Stimulated activated CD4-positive, alpha-beta T cell treated with anti-CD3 and anti-CD28 coated beads, Interleukin-1b, Interleukin-23, amount 100 ng/mL, for 24 hours (primary cell): ENCODE measurements at places on chromosomes 2 and 18.

- DNase-seq = no peak
Observed at GRCh38 chr18:57807336-57808117, 4.4 kb upstream of the ATP8B1 start.

- DNase-seq = no peak
Observed at GRCh38 chr18:49112031-49112430, 161.3 kb upstream of the SMAD7 start.

DNA sequence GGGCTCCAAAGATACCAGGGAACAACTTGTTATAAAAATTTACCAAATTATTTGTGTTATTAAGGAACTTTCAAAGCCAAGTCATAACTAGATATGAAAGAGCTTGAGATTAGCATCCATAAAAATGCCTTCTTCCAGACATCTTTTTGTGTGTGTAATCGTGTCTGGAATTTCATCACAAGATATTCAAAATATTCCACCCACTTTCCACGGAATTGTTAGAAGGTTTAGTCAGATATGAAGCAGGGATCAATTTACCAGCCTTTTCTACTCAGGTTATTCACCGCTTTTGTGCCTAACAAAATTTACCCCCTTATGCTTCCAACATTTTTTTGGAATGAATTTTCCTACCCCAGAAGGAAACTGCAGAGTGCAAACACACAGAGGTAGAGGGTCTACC is 130.2 kb upstream of the ACVR2A start:
- DNase-seq = no peak

DNA sequence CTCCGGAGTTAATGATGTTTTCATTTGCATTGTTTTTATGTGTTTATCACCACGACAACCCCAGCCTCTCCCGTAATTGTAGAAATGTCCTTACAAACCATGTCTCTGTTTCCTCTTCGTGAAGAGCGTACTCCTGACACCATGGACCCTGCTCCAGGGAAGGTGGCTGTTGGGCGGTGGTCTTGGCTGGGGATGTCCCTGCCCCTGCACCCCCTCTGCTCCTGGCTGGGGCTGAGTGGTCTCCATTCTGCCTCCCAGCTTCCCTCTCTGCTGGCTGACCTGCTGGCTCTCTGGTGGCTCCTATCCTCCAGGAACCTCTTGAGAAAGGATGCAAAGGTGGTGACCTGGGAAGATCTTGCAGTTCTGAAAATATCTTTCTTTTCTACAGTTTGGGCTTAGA is 81.1 kb downstream of the ASB1 start:
- DNase-seq = no peak

GRCh38 chr18:26503382-26503781 is 45.0 kb downstream of the KCTD1 start:
- DNase-seq = no peak

DNA sequence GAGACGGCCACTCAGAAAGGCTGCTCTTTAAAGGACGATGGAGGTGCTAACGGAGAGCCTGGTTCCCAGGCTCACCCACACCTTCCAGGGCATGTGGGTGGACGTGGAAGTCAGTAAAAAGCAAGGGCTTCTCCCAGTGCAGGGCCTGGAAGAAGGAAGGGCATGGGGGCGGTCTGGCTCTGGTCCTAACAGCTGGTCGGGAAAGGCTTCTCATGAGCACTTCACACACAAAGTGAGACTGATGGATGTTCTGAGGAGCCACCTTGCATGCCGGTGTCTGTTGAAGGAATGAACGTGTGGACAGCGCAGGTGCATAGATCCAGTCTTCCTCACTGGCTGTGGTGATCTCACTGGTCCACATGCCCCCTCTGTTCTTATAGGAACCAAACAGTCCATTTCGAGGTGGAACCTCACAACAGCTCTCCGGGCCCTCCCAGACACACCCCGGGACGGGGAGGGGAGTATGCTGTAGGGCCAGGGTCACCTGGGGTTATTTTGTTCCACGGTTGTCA is 90.6 kb upstream of the UXS1 start:
- DNase-seq = no peak

GRCh38 chr18:9323750-9324445 is 10.7 kb upstream of the TWSG1 start:
- DNase-seq = no peak

DNA sequence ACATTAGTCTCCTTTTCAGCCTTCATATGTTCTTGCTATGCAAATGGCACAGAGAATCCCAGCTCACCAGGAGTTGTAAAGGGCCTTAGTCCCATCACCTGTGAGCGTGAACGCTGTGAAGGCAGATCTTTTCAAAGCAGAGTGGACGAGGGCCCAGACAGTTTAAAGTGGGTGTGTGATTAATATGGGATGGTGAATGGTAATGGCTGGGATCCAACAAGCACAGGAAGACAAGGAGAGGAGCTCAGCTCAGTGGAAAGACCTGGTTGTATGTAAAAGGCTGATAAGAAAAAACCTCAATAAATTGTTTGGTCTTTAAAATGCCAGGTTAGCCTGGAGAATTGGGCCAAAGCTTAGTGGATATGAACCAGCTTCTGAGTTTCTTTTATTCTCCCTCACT is 326.2 kb downstream of the NYAP2 start:
- DNase-seq = no peak

DNA sequence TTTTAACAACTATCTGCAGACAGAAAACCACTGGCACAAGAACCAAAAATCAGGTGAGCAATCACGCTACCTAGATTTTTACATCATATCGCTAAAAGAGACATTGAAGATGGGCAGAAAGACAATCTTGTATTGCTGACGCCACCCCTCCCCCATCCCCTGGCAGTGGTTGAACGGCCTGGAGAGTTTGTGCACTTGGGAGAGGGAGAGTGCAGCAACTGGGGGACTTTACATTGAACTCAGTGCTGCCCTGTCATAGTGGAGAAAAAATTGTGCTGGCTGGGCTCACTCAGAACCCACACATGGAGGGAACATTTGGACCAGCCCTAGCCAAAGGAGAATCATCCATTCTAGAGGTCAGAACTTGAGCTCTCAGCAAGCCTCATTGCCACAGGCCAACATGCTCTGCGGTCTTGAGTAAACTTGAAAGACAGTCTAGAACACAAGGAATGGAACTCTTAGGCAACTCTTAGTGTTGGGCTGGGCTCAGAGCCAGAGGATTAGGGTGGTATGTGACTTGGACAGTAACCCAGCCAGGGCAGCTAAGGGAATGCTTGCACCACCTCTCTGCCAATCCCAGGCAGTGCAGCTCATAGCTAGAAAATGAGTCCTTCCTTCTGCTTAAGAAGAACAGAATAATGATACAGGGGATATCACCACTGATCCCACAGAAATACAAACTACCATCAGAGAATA is 220.0 kb upstream of the CYP26B1 start:
- DNase-seq = no peak

- DNase-seq = no peak
Observed at GRCh38 chr2:159442159-159442852, 155.8 kb upstream of the WDSUB1 start.

DNA sequence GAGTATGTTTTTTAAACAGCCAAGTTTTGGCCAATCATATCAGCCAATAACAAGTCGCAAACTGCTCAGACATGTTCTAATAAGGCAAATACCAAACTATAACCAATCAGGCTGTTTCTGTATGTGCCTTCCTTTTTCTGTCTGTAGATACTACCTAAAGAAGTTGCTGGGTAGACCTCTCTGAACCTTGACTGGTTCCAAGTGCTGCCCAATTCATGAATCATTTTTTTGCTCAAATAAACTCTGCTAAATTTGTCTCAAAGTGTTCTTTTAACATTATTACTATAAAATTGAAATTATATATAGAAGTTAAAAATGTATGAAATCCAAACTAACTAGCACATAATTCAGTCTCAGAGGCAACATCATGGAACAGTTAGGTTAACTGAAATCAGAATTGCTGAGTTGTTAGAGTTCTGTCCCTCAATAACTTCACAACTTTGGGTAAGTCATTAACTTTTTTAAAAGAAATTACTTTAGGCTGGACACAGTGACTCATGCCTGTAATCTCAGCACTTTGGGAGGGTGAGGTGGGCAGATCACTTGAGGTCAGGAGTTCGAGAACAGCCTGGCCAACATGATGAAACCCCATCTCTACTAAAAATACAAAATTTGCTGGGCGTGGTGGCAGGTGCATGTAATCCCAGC is 4.9 kb upstream of the TTC21B start:
- no peak for DNase-seq

DNA sequence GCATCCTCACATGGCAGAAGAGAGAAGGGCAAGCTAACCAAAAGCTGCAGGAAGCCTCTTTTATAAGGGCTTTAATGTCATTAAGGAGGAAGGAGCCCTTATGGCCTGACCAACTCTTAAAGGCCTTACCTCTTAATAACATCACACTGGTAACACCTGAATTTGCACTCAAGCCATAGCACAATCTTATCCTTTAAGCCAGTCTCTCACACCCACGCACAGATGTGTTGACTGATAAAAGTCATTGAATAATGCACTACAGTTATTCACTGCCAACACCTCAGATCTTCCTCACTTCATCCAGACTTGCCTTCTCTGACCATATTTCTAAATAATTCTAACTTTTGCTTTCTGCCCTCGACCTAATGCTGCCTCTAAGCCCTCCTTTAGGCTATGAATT is 516.8 kb downstream of the ADCYAP1 start:
- no peak for DNase-seq

DNA sequence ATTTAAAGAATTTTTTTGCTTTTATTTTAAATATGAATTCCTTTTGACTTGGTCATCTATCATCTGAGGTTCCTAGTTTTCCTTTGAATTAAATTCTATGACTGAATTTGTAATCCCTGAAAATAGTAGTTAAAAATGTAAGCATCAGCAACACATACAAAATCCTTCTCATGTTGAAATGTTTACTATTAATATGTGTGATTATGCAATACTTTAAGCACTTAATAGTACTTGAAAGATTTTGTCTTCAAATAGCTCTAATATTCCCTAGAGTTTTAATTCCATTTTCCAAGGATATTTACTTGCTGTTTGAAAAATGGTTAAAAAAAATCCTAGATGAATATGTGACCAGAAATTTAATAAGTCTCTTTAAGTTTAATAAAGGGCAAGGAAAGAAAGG is 26.6 kb upstream of the SPATS2L start:
- DNase-seq = no peak

- no peak for DNase-seq
Observed at GRCh38 chr2:30152385-30152784, 5.6 kb downstream of the YPEL5 start.

DNA sequence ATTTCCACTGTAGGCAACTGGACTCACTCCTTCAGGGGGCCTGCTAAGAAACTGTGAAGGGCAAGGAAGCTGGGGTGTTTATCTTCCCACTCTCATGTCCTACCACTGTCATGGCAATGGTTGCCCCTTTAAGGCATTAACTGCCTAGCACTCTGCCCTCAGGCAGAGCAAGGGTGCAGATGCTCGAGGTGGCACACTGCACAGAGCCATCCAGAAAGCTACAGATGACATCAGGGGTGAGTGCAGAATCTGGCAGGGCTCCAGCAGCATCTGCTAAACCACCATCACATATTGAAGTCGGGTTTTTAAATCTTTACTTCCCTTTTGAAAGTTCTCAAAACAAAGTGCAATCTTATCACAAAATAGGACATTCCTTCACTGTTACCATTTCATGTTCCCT is 75.4 kb downstream of the RAPGEF4 start:
- DNase-seq = no peak

GRCh38 chr18:78647018-78647417 is 332.6 kb upstream of the SALL3 start:
- no peak for DNase-seq

GRCh38 chr18:56563568-56563967 is 74.8 kb downstream of the TXNL1 start:
- no peak for DNase-seq

DNA sequence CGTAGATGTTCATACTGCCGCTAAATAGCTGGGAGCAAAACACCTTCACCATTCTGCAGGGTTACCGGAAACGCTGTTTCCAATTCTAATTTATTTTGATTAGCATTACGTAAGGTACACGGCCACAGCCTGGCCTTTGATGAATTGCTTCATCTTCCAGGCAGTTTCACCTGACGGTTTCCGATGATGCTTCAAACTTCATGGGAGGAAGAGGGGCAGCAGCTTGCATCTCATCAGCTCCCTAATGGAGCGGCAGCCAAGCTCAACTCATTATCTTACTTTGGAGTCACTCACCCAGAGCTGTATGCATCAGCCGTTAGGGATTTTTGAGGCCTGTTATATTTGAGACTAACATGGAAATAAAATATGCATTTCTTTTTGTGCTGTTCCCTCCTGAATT is 54.8 kb downstream of the TMEM18 start:
- no peak for DNase-seq

- no peak for DNase-seq
Observed at GRCh38 chr2:72574886-72575285, 250.9 kb downstream of the EXOC6B start.

DNA sequence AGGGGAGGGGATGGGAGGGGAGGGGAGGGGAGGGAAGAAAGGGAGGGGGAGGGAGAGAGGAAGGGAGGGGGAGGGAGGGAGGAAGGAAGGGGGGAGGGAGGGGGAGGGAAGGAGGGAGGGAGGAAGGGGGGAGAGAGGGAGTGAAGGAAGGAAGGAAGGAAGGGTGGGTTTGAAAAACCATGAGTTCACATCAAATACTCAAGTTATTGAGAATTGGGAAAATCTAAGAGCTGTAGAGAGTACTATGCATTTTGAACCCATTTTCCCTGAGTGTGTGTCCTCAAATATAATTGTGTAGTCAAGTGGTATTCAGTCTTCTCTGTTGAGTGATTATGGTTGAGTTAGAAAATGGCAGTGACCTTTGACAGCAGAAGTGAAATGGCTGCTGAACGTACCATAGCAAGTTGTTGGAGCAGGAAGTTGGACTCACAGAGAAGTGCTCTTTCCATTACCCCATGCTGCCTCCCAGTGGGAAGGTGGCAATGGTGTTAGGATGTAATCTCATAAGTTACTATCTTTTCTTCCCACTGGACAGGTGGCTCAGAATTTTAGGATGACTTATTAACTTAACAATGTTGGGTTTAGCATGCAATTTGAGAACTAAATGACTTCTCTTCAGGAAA is 214.6 kb downstream of the SETBP1 start:
- no peak for DNase-seq

GRCh38 chr18:59898609-59899297 is 1.0 kb upstream of the PMAIP1 start:
- DNase-seq = no peak

DNA sequence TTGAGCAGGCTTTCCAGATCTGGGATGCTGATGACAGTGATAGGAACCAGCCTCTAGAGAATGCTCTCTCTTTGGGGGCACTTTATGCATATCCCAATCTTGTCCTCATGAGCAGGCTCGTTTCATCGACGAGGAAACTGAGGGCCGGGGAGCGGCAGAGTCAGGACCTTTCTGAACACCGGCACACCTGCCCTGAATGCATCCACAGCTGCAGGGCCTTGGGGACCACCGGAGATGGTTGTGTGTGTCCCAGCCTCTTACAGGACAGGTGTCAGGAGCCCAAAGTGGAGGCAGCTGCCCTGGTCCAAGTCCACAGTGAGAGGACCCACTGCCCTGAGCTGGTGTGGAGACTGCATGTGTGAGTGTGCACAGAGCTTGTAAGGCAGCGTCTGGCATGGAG is 47.6 kb upstream of the FAHD2A start:
- DNase-seq = no peak

GRCh38 chr18:44036501-44036900 is 644.2 kb upstream of the SETBP1 start:
- DNase-seq = no peak

- no peak for DNase-seq
Observed at GRCh38 chr2:28357055-28357454, 35.6 kb upstream of the FOSL2 start.

GRCh38 chr2:226622484-226622883 is 177.1 kb downstream of the IRS1 start:
- DNase-seq = no peak
